ENCODE measurements at places on chromosomes 1 and 21. TPM values are rescaled to one million over a fixed set of nuclear protein-coding genes. Genes with fewer than 3 reads are reported as not detected.

DNA sequence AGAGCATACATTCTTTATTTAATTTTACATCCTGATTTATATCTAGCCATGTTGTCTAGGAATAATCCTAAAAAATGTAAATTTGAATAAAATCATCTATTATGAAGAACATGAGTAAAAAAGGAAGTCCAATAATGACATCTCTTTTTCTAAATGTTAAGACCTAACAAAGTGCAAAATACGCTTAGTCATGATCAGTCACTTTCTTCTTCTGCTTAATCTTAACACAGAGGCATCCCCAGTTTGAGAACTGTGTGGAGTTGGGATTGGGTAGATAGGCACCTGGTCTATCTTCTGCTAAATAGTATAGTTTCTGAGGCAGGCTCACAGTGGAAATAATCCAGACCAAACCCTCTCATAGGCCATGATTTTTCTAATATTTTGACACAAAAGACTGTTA is 311.7 kb upstream of the LRRC7 start:
- DNase-seq: no peak

GRCh38 chr1:145961109-145961424 is 3.2 kb upstream of the LIX1L start:
- no peak for DNase-seq

Gene FMO2
- total RNA-seq: 46.8 TPM

DNA sequence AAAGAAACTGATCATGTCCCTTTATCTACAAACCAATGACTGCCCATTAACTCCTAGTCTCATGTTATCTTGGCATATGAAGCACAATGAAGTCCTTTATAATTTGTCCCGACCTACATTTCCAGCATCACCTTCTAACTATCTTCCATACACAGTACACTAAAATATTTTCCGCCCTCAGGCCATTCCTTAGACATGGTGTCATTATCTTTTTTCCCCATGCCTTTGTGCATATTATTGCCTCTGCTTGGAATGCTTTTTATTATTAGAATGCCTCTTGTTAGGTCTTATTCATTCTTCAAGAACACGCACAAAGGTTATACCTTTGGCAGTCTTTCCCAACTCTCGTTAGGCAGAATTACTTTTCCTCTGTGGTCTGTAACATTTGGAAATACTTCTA is 39.6 kb downstream of the ATG4C start:
- no peak for DNase-seq

DNA sequence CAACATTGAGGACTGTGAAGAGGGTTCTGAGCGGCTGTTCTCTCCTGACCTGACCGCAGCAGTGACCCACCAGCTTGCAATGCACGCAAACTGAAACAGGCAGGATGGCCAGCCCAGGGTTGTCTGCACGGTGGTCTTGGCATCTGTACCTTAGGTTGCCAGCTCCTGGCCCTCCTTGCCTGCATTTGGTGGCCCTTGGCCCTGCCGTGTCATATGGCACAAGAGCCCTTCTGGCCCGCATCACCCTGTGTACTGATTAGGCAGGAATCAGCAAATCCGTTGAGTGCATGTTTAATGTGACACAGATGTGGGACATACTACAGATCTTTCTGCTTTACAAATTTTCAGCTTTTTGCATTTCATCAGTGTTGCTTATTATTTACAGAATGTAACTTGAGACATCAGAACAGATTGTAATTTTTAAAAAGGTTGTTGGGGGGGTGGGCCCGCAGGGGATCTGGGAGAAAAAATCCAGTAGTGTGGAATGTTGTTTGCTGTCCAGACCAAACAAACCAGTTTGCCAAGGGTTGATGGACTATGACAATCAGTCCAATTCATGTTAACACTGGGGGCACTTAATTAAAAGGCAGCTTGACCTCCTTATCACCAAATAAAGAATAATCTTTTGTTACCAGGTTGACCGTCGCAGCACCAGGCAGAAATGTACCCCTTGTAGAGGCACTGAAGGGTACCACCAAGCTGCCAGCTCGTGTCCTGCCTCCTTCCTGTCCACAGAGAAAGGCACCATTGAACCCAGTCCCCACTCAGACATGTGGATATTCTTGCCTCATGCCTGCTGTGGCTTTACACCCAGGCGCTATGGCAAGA is 132.6 kb downstream of the DHRS3 start:
- DNase-seq: no peak

GRCh38 chr1:224852901-224853568 is 76.4 kb upstream of the DNAH14 start:
- DNase-seq: no peak

DNA sequence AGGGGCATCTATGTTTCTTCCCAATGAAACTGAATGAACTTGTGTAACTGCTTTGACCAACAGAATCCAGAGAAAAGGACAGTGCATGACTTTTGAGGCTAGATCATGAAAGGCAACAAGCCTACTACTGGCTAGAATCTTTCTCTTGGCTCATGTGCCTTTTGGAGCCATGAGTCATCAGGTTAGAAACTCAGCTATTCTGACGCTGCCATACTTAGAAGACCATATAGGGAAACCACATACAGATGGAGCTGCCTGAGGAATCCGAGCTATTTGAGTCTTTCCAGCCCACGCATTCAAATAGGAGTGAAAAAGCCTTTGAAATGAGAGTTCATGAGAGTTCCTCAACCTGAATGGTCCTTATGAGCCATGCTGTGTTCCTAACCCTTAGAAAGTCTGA is 738.5 kb upstream of the CHRM3 start:
- no peak for DNase-seq
